ENCODE measurements at places on chromosomes 4 and X.

DNA sequence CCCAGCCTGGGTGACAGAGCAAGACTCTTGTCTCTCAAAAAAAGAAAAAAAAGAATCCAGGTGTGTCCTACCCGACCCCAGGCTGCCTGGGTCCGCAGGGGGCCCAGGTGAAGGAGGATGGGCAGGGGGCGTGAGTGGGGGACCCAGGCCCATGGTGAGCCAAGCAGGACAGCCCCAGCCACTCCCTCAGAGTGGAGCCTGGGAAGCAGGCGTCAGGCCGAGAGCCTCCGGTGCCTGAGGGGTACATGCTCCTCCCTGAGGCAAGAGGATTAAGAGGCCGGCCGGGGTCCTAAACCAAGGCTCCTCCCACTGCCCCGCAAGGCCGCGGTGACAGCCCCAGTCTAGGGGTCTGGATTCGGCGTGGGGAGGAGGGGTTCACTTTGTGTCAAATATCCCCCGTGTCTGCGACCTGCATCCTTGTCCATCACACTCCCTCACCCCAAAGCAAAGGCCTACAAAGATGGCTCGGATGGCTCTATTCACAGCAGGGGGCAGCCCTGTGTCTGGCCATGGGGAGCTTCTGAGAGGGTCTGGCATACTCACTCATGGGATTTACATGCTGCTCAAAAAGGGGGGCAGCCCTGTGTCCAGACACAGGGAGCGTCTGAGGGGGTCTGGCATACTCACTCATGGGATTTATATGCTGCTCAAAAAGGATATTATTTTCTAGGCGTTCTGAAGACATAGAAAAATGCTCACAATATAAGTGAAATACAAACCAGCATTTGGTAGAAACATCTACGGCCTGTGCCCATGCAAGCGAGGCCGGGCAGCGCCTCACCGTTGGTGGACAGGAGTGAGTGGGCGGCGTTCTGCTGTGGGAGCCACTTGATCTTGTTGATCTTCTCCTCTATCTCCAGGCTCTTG lies 94.6 kb downstream of the PPP2R2C start:
- DNase-seq = no peak

- DNase-seq = no peak
Measured at GRCh38 chr4:6179362-6179761, 21.0 kb downstream of the JAKMIP1 start.

GRCh38 chr4:6730603-6731317 lies 14.8 kb downstream of the BLOC1S4 start:
- no peak for DNase-seq

GRCh38 chr4:1418494-1419285 lies 12.4 kb upstream of the NKX1-1 start:
- peak; percentile 9 for DNase-seq

DNA sequence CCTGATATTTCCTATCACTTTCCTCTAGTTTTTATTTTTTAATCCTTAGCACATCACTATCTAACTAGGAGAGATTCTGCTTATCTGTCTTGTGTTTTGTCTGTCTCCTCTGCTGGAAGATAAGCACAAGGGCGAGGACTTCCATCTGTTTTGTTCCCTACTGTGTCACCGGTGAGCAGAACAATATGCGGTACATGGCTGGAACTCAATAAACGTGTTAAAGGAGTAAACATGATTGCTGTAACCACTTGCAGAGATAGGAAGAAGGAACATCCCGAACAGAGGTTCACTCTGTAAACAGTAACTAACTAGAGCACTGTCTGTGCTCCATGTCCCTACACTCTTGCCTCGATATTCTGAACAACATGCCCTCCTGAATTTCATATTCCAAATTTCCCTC lies 5.2 kb downstream of the HS3ST1 start:
- no peak for DNase-seq
